SK-N-DZ (cell line): ENCODE measurements at places on chromosomes 2 and 18.

GRCh38 chr2:149648282-149649030 is 60.9 kb upstream of the MMADHC start:
- DNase-seq = no peak

GRCh38 chr2:162382278-162382677 is 38.3 kb downstream of the GCA start:
- no peak for DNase-seq

- no peak for DNase-seq
Measured at GRCh38 chr2:142803158-142803557, 74.3 kb upstream of the KYNU start.

- no peak for DNase-seq
Measured at GRCh38 chr2:169649278-169649677, 44.9 kb downstream of the CFAP210 start.

- DNase-seq = no peak
Measured at GRCh38 chr18:57890266-57890665, 87.2 kb upstream of the ATP8B1 start.

DNA sequence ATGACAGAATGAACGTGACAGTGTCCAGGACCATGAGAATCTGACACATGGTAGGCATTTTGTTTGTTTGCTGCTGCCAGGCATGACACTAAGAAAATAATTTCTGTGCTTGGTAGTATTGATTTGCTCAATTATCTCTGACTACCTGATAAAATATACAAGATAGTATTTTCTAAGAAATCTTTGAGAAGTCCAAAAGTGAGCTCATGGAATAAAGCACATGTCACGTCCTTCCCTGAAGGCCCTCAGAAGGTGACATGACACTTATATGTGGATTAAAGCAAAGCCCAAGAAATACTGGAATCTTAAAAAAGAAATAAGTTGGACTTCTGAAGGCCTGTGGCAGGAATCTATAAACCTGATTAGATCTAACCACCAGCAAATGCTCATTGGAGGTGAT is 3.8 kb upstream of the TTN start:
- peak; percentile 85 for DNase-seq

DNA sequence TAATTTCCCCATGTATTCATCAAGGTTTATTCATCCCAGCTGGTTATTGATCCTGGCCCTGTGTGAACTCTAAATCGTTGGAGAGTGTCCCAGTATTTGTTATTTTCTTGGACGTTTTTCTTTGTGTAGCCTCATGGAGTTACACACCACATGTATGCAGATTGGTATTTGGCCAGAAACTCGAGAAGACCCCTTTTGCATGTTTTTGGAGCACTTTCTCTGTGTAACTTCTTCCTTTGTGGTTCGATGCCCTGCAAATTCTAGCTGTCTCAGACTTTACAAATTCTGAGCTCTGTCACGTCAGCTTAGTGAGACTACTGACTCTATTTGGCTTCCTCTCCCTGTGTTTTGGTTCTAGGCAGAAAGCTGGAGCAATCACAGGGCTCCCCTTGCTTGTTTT is 198.7 kb downstream of the MCFD2 start:
- DNase-seq = no peak

DNA sequence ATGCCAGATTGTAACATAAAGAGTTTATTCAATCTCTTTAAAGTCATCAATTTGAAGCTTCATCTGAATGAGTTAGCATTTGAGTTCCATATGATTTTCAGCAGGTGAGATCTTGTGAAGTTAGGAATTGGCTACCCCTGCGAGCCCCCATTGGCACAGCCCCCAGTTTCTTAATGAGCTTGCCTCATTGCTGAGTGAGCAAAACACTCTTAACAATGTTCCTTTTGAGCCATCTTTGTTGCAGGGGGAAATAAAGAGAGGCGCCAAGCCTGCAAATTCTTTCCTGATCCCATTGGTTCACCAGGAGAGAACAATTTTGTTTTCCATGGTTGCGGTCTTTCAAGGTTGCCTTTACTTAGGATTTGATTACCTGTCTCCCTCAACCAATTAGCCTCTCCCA is 18.7 kb downstream of the DPP10 start:
- no peak for DNase-seq

GRCh38 chr18:36187193-36187825 is at the start of gene MOCOS:
MOCOS (plus strand) TSS chr18:36187497; CDS start chr18:36187540, 43 bp downstream.
- no peak for DNase-seq

- DNase-seq = no peak
Measured at GRCh38 chr2:17717666-17718065, 35.9 kb downstream of the SMC6 start.

- no peak for DNase-seq
Measured at GRCh38 chr2:10912076-10912731, 470 bp downstream of the KCNF1 start.

- no peak for DNase-seq
Measured at GRCh38 chr2:217085543-217085942, 225.7 kb upstream of the TNP1 start.

GRCh38 chr2:130884503-130884902 is 47.8 kb downstream of the ARHGEF4 start:
- DNase-seq = no peak

DNA sequence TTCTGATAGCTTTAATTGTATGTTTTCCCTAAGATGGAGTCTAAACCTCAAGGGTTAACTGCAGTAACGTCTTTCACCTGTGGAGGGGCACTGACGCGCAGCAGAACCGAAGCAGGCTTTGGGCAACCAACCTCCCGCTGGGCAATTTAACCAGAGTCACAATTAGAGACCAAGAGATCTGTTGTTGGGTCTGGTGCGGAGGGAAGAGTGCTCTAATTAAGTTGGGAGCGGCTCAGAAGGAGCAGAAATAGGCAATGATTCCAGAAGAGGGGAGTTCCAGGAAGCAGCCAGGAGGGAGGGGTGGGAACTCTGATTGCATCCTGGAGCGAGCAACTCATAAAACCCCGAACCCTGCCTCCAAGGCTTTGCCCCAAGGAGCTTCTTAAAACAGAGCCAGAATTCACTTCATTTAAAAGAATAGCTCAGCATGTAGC is 245.8 kb downstream of the PAX3 start:
- peak; percentile 17 for DNase-seq

DNA sequence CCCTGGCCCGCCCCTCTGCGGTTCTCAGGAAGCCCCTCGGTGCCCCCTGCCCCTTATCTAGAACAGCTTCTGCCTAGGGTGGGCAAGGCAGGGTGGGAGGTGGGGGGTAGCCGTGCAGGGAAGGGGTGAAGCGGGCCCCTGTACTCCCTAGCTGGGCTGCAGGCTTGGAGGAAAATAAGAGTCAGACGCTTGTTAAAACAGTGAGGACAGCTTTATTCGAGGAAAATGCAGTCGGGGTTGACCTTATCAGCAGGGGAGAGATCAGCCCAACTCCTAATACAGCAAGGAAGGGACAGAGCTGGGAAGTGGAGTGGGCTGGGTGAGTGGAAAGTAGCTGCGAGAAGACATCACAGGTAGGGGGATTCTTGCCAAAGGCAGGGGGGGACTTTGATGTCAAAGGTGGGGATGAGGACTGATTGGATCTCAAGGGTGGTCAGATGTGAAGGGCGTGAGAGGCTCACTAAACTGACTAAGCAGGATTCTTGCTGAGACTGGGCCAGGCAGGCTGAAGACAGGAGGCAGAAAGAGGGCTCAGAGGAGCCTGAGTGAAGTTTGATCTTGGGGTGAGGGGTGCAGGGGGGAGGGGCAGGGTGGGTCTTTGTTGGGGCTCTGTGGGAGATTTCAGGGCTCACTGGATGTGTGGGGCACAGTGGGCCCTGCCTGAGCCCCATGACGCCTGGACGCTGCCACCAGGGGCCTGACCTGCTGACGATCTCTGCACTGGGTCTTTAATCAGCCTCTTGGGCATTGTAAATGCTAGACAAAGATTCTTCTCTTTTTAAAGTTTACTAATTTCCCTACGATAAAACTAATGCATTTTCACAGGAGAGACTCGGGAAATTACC is 29.9 kb downstream of the HPCAL1 start:
- no peak for DNase-seq

GRCh38 chr2:127462461-127462860 is 44.2 kb downstream of the PROC start:
- no peak for DNase-seq

- DNase-seq = no peak
Measured at GRCh38 chr2:75476761-75477160, 84.0 kb downstream of the EVA1A start.

- DNase-seq = no peak
Measured at GRCh38 chr18:10417664-10418063, 36.8 kb upstream of the APCDD1 start.

DNA sequence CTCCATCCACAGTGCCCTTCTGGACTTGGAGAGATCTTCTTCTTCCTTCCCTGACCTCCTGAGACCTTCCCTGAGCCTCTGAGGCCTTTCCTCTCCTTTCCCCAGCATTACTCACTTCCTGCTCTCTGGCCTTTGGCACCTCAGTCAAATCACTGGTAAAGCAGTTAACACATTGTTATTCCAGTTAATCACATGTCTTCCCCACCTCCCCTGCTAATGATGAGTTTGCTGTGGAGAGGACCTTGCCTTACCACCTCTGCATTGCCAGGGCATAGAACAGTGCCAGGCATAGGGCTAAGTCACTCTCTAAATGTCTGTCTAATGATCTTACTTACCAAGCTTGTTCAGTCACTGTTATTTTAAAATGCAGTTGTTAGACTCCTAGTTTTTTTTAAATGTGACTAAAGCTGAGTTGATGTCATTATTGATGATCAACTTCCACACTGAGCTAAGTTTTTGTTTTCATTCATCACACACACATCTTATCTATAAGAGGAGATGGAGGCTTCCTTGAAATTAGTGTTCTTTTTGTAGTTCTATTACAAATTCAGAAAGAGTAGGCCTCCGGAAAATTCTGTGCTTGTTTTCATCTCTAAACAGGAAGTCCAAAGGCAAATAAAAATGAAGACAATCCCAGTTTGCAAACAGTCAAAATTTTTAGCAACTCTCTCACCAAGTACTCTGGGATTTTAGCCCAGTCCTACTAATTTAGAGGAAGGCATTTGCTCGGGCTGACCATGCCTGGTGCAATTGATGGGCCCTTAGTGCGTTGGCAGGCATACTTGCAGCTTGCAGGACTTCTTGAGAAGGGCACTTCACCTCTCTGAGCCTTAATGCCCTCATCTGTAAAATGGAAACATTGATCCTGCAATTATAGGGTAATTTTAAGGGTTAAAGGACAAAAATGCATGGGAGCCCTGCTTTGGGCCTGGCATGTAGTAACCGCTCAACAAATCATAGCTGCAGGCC is 113.7 kb upstream of the SPRED2 start:
- no peak for DNase-seq

- DNase-seq = no peak
Measured at GRCh38 chr2:196792865-196793264, 6.6 kb downstream of the GTF3C3 start.

GRCh38 chr18:10329101-10329500 is 125.3 kb upstream of the APCDD1 start:
- DNase-seq = no peak

GRCh38 chr18:12064086-12064763 is 29.4 kb upstream of the ANKRD62 start:
- DNase-seq = no peak

DNA sequence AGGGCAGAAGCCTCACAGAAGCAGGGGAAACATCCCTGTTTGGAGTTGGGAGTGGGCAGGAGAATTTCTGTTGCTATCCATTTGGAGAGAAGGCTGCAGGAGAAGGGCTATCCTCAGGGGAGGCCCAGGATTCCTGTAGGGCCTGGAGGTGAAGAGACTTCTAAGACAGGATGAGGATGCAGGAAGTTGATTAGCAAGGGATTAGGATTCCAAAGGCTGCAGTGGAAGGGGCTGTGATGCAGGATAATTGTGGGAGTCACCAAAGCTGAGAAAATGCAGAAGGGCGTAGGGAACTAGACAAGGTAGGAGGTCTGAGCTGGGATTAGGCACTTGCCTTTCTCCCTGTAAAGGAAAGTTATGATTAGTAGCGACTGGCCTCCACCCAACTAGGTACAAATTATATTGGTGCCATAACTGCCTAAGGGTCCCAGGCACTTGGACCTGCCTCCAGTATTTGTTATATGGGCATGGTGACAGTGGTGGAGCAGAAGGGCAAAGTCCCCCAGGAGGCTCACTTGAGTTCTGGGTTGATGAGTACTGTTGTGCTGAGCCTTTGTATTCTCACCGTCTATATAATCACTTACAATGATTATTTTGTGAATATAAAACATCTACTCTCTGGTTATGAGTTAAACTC is 96.4 kb upstream of the MSTN start:
- DNase-seq = no peak

DNA sequence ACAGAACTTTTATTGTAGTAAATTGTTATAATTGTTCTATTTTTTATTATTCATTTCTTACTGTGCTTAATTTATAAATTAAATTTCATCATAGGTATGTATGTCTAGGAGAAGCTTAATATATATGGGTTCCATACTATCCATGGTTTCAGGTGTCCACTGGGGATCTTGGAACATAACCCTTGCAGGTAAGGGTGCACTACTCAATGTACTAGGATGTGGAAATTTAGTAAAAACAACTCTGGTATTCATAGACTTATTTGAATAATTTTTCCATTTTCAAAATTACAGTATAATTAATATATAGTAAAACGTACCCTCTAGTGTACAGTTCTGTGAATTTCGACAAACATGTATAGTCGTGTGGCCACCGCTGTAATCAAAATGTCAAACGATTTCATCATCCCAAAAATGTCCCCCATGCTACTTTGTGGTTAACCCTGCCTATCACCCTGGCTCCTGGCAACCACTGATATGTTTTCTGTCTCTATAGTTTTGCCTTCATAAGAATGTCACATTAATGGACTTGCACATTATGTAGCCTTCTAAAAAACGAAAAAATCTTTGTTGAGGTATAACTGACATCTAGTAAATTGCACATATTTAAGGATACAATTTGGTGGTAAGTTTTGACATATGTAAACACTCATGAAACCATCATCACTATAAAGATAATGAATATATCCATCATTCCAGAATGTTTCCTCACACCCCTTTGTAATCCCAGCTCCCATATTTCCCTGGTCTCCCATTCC is 45.7 kb downstream of the ARL5A start:
- DNase-seq = no peak

- DNase-seq = no peak
Measured at GRCh38 chr2:201909961-201910361, 103.6 kb downstream of the CDK15 start.

DNA sequence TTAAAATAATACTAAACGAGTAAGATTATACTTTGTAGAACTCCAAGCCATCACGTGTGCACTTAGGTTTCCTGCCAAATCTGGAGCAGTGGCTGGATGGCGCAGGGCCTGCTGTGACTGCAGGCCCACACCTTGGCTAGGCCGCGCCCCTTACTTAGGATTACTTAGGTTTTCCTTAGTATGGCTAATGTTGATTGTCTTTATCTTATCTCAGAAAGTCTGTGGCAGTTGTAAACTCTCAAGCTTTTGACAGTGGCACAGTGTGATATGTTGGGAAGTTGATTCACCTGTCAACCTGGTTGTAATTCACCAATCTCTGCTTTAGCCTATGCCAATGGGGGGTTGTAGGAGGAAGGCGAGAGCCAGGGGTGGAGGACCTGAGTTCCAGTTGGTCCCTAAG is 208.4 kb downstream of the ZNF407 start:
- no peak for DNase-seq

DNA sequence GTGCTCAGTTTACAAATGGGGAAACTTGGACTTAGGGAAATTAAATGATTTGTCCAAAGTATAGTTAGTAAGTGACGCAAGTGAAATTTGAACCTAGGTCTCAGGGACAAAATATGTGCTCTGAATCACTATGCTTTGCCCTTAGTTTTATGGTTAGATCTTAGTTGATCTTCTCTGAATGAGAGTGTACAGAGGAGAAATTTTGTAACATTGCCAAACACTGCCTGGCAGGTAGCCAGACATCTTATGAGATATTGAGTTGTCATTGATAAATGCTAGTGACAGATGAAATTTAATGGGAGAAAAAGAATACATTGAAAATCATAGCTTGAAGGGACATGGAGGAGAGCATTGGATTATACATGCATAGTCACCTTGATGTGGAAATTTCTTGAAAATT is 91.4 kb downstream of the GALNT1 start:
- no peak for DNase-seq
